ENCODE measurements at places on chromosomes 2 and 18. TPM values are rescaled to one million over a fixed set of nuclear protein-coding genes. Genes with fewer than 3 reads are reported as not detected.
A peak's percentile ranks its signal among the peaks of the same experiment; 100 is the strongest.

- no peak for DNase-seq
These were observed 187.3 kb downstream of the RTP5 start for GRCh38 chr2:242056785-242057184.

FSHR gene
- total RNA-seq = not detected

HRH4 gene
- total RNA-seq = not detected

DNA sequence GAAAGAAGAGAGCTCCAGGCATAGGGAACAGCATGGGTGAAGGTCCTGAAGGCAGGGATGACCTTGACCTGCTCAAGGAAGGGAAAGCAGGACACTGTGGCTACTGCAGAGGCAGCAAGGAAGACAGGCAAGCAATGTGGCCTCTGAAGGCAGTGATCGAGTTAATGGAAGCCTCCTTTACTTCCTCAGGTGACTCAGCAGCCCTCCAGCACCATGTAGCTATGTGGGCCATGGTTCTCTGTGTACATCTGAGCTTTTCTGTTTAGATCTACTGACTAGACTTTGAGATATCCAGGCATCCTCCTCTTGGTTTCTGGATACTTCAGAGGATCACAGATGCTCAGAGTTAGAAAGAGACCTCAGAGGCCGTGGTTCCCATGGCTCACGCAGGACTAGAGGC, 107.3 kb upstream of the PID1 start:
- no peak for DNase-seq

DNA sequence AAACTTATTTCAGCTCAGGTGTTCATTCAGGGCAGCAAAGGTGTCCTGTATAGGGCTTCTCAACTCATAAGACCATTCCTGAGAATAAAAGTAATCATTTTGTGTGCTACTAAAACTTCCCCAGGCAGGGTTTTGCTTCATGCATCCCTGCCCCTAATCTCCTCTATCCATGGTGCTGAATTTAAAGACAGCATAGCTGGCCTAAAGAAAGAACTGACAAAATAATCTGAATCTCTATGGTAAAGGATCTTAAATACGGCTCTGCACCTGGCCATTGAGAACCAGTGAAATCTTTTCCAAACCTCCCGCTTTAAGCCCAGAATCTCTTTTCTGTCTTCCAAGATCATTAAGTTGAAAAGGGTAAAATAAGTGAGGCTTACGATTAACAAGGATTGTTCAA, 292.1 kb upstream of the KLHL29 start:
- DNase-seq = no peak

CCDC121 gene
- total RNA-seq = 46.9 TPM

ZSWIM2 gene
- not detected for total RNA-seq

GRCh38 chr2:139814458-139814857, 1034.3 kb upstream of the NXPH2 start:
- DNase-seq = no peak

DNA sequence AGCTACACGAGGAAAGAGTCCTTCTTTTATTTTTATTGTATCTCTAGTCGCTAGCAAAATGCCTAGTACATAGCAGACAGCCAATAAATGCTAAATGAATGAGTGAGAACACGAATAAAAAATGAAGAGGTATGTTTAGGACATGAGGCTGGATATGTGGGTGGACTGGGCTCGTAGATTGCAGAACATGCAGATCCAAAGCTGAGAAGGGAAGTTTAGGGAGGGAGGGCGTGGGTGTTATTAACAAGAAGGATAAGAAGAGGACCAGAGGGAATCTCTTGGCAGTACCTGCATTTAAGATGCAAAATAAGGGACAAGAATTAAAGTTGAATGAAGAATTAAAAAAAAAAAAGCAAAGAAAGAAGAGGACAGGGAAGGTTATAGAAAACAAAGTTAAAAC, 161.1 kb downstream of the MAP2 start:
- no peak for DNase-seq

STPG4 gene
- total RNA-seq = not detected

GRCh38 chr2:28557389-28558131, 61.7 kb downstream of the PLB1 start:
- DNase-seq = peak; percentile 55

DNA sequence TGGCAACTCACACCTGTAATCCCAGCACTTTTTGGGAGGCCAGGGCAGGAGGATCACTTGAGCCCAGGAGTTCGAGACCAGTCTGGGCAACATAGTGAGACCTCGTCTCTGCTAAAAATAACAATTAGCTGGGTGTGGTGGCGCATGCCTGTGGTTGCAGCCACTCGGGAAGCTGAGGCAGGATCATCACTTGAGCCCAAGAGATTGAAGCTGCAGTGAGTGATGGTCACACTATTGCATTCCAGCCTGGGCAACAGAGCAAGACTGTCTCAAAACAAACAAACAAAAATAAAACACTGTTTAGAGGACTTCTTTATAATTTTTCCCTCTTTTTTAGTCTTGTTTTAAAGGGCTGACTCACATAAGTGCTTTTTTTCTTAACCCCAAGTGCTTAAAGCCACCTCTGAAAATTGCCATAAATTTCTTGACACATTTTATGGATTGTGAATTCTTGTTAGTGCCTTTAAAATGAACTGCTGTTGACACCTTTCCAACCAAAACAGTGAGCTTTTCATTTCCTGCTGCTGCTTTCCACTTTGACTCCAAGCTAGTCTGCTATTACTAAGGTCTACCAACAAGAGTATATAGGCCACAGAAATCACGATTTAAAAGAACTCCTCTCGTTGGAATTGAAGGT, 41.7 kb downstream of the CYP20A1 start:
- DNase-seq = no peak

GRCh38 chr2:160411955-160412354, 81.7 kb downstream of the RBMS1 start:
- DNase-seq = no peak

PRSS56 gene
- total RNA-seq = not detected

DNA sequence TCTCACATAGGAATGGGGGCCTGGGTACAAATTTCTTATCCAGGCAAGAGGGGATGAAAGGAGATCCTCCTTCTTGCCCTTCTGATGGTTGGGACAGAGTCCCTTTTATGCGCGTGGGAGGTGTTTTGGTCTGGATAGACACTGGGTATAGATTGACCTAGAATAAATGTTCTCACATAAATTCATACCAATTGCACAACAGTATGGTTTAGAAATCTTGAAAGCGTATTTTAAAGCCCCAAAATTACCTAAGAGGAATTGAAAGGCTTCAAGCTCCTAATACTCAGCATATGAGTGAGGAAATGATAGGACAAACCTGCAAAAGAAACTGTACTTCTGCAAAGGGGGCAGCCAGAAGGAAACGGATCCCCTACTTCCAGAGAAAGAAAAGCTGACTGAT, 2.6 kb upstream of the BCL2 start:
- DNase-seq = no peak

GRCh38 chr2:6986912-6987361, 69.7 kb downstream of the RNF144A start:
- DNase-seq = no peak

DNA sequence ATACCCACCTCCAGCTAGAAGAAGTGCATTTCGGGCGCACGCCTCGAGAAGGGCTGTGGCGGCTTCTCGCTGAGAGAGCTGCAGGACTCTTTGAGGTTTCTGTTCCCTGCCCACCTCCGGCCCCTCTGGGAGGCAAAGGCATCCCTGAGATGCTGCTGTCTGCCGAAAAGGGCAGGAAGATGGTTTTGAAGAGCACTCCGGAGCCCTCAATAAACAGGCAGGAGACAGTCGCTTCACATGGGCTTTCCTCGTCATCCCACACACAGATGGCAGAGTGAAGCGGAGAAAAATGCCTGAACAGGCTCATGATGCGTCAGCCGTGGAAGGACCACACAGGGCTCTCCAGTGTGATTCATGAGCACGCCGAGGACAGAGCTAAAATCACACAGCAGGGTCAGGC, 25.4 kb upstream of the GLI2 start:
- DNase-seq = no peak

GRCh38 chr2:18398833-18399232, 161.6 kb downstream of the RDH14 start:
- no peak for DNase-seq

- no peak for DNase-seq
These were observed 26.0 kb upstream of the GALR1 start for GRCh38 chr18:77223653-77224052.

RAPH1 gene
- total RNA-seq = 37.4 TPM

RNF152 gene
- total RNA-seq = 29.9 TPM

TMEM237 gene
- 28.1 TPM for total RNA-seq

DNA sequence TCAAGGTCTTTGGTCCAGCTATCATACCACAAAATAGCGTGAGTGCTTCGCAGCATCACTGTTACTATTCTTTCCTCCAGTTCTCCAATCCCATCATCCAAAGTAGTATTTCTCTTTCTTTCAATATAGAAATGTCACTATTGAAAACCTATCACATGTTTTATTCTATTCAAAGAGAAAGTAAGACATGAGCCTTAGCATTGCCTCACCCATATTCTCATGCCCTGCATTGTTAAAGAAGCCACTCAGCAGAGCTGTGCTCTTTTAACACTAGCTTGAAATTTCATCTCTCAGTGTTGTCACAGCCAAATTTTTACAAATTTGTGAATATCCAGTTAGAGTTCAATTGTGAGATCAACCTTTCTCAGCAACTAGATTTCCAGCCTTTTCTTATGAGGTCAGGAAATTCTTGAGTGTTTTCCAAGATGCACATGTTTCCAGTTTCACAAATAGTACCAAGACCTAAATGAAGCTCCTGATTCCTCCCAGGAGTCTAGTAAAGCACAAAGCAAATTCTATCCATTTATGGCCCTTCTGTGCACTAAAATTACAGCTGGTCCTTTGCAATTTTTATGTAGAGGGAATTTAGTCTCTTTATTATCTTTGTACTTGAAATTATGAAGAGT, 343.7 kb downstream of the SPAG16 start:
- no peak for DNase-seq

DNA sequence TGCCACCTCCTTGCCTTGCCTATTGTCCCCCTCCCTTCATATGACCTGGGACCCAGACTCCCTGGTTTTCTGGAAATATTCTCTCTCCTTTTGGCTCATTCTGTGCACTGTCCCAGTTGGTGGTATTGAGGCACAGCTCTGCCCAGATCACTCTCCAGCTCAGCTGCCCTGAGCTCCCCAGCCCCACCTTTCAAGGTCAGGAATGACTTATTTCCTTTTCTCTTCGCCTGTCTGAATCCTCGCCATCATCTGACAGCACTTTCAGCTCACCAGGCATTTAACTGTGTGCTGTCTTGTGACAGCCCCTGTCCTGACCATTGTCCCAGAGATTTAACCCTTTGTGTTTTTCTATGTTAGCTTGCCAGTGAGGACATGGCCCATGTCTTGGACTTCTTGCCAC, 133.0 kb downstream of the MSH2 start:
- DNase-seq = peak; percentile 35

BIRC6 gene
- total RNA-seq = 142 TPM

GRCh38 chr2:207239754-207240494, 74.2 kb upstream of the KLF7 start:
- no peak for DNase-seq

- no peak for DNase-seq
These were observed at the start of gene LAMA1 for GRCh38 chr18:7117390-7118355. LAMA1 (minus strand) TSS chr18:7117797; CDS start chr18:7117720, 77 bp downstream.

SCN9A gene
- total RNA-seq = 0.30 TPM

CGREF1 gene
- 0.88 TPM for total RNA-seq

TMEM131 gene
- 33.4 TPM for total RNA-seq

CRYGB gene
- total RNA-seq = not detected

CELF4 gene
- 16.9 TPM for total RNA-seq

NHEJ1 gene
- 14.8 TPM for total RNA-seq

C1QL2 gene
- total RNA-seq = not detected

- DNase-seq = no peak
These were observed 60.6 kb downstream of the BCL2 start for GRCh38 chr18:63258749-63259566.

- no peak for DNase-seq
These were observed 9.3 kb downstream of the XRCC5 start for GRCh38 chr2:216118474-216118873.

GRCh38 chr18:10403708-10404107, 50.7 kb upstream of the APCDD1 start:
- no peak for DNase-seq

ASB18 gene
- not detected for total RNA-seq

GPR75 gene
- 7.3 TPM for total RNA-seq

- DNase-seq = peak; percentile 73
These were observed 487.2 kb upstream of the GCFC2 start for GRCh38 chr2:76197842-76198448.

DNA sequence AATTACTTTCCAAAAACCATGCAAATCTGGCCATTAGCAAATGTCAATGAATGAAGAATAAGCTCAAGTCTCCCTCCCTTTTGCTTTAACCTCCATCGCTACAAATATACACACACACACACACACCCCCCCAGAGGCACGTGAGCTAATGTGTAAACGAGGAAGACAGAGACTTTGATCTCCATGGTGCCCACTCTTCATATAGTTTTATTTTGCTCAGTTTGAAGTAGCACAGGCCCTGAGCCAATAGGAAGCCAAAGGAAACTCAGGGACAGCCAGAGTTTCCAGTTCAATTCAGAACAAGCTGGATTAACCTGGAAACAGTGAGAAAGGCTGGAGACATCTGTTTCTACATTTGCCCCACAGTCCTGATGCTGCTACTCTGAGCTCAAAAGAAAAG, 248.4 kb upstream of the MEIS1 start:
- DNase-seq = no peak

DNA sequence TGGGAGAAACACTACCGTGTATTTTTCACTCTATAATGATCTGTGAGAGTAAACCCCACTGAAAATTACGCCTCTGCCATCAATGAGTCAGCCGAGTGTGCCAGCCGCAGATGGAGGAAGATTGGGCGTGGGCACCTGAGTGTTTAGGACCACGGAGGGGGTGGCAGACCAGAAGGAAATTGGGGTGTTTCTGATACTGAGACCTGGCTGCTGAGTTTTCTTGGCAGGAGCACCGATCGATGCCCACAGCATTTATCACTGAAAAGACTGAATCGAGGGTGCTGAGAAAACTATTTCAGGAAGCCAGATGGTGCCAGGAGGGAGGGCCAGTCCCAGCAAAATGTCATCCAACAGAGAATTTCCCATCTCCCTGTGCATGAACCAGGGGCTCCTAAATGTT, 91.9 kb upstream of the TPO start:
- DNase-seq = no peak

DNA sequence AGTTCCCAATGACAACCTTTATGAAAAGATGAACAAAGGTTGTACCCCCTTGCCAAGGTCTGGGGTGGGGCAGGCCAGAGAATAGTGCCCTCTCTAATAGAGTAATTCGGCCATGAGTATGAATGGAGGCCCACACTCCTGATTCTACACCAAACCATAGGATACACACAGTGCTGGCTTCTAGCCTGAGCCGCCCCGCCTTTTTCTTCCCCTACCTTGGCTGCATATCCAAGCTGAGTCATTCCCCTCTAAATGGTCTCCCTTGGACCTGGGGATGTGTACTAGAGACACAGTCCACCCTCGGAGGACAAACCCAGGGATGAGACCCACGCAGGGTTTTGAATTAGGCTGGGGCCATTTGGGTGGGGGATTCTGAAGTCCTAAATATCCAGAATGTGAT, 107.2 kb upstream of the CAPN13 start:
- DNase-seq = no peak

C2orf66 gene
- not detected for total RNA-seq

FBXO36 gene
- total RNA-seq = 4.2 TPM

TEKT4 gene
- 0.31 TPM for total RNA-seq

LIMS4 gene
- 10.6 TPM for total RNA-seq

REG1B gene
- not detected for total RNA-seq

All from adrenal gland (tissue), 19 donors.